ENCODE measurements at places on chromosomes 1 and 21.

GRCh38 chr1:162299018-162299417 lies 77.6 kb downstream of the SPATA46 start:
- no peak for DNase-seq

GRCh38 chr1:211330282-211330936 lies 3.8 kb downstream of the TRAF5 start:
- no peak for DNase-seq

DNA sequence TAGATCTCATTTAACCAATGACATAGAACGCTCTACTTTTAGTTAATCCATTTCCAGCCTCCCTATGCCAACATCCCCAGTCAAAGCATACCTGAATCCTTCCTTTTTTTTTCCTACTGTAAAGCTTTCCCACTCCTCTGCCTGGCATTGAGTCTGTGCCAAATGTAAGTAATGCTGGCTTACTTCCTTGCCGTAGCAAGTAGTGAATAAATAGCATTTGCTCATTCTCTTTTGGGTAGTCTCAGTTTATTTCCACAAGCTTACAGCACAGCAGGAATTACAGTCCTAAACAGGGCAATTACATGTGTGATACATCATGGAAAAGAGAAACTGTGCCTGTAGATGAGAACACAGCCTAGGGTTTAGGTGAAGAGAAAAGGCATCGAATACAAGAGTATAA lies 352.6 kb upstream of the NEGR1 start:
- DNase-seq, result no peak

- DNase-seq, result no peak
These were observed 15.2 kb downstream of the CASQ2 start for GRCh38 chr1:115753361-115753760.

GRCh38 chr1:116940814-116941599 lies 31.3 kb downstream of the PTGFRN start:
- DNase-seq, result no peak

DNA sequence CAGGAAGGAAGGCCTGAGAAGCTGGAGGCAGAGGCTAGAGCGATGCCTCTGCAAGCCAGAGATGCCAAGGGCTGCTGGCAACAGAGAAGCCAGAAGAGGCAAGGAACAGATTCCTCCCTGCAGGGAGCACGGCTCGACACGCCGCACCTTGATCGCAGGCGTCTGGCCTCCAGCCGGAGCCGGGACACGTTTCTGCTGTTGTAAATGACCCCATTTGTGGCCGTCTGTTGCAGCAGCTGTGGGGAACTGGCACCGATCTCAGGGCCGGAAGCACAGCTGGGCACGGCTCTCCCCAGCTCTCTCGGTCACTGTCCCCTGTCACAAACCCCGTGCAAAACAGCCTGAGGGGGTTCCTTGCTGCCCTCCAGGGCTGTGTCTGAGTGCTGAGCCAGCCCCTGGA lies 59.6 kb downstream of the SIK1 start:
- DNase-seq, result no peak
